Ammon's horn (tissue), 1 donor: ENCODE measurements at places on chromosomes 7 and 10.
A peak's percentile ranks its signal among the peaks of the same experiment; 100 is the strongest.

GRCh38 chr10:126409821-126410220 is 21.5 kb upstream of the ADAM12 start:
- DNase-seq = no peak

DNA sequence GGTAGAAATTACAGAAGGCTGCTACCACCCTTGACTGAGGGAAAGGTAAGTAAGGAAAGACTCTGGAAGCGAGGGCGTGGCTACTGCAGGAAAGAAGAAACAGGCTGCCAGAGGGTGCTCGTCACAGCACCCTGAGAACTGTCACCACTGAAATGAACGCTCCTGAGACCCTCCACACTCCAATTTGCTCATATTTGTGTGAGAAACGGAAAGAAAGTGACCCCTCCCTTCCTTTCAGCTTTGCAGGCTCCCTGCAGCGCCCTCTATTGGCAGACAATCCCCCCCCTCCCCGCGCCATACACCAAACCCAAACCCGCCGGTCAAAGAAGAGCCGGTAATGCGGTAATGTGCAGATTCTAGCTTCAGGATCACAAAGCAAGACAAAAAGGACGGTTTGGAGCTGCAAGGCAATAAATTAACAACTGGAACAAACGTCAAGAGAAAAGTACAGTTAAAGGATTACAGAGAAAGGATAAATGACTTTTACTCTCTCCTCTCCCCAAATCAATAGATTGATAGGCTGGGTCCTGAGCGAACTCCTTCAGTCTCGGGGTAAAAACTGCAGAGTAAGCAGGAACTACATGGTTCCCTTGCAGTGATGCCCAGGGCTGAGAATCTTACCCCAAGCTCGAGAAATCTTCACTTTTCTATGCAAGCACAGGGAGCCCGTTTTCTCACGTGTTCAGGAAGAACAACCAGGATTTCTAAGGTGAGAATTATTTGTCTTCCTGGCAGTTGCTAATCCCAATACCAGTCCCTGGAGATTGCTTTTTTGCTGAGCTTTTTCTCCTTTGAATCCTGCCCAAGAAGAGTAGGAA is 47.6 kb downstream of the STEAP1B start:
- peak; percentile 72 for DNase-seq

GRCh38 chr10:119736220-119736619 is 10.4 kb downstream of the INPP5F start:
- no peak for DNase-seq

DNA sequence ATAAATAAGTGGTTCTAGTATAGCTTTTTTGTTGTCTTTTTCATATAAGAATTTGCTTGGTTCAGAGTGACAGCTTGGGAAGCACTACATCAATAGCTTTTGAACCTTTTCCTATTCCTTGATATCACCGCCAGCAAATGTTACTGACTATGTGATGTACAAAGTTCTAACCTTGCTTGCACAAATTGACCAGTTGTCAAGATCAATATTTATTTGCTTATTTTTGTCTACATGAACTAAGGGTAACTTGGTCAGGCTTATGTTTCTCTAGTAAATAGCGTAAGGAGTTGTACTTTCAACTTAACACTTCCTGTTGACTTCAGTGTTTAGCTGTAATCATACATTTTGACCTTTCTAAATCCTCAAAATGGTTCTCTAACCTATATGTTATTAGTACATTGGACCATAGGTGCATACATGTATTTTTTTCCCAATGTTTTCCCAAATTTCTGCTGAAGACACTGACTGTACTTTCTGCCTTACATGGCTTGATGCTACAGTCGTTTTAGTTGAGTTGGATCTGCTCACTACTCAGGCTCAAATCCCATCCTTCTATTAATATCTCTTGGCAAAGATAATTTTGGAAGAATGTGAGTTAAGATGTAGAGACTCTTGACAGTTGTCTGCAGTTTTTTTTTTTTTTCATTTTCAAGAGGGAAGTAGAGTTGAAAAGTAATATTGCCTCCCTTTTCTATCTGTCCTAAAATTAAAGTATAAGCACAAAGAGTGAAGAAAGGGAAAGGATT is 239.1 kb upstream of the KAT6B start:
- DNase-seq = no peak

GRCh38 chr10:454860-455259 is 234.6 kb downstream of the DIP2C start:
- no peak for DNase-seq

- DNase-seq = no peak
Measured at GRCh38 chr7:101817471-101818286, at the start of gene CUX1. Gene CUX1 (plus strand): TSS chr7:101817626. CDS start chr7:101817640, 14 bp downstream.

GRCh38 chr7:9264395-9264794 is 831.0 kb downstream of the NXPH1 start:
- no peak for DNase-seq

GRCh38 chr7:77216181-77216845 is 16.7 kb upstream of the FGL2 start:
- no peak for DNase-seq

- peak; percentile 25 for DNase-seq
Measured at GRCh38 chr7:16587790-16588189, 57.8 kb downstream of the ANKMY2 start.
